Natural killer cell (primary cell): ENCODE measurements at places on chromosomes 3 and 15. TPM values are rescaled to one million over a fixed set of nuclear protein-coding genes. Genes with fewer than 3 reads are reported as not detected.

GRCh38 chr15:90820481-90820880 is 47.9 kb upstream of the FURIN start:
- no peak overlapping the region for H3K4me3 ChIP-seq
- no peak for DNase-seq
- H3K36me3 ChIP-seq: no peaks in the 10 kb centered on the region
- H3K27ac ChIP-seq: peak overlapping the region; percentile 79
- no peaks in the 10 kb centered on the region for H3K27me3 ChIP-seq
- H3K4me1 ChIP-seq: peaks cover 59% of the 10 kb centered on the region

DNA sequence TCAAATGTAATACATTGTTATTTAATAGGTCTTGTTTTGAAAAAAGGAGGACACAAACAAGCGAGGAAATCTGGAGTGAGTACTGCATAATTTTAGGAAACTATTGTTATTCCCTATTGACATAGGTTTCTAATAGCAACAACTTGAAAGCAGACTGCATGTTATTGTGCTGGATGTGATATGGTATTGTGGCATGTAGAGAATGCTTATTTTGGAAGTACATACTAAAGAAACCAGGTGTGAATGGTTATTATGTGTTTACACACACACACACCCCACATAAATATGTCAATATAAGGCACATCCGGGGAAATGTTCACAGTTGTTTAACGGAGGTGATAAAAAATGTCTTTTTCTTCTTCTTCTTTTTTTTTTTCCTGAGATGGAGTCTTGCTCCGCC is 5.9 kb upstream of the MORF4L1 start:
- no peak overlapping the region for H3K27ac ChIP-seq
- no peaks in the 10 kb centered on the region for H3K27me3 ChIP-seq
- DNase-seq: no peak
- no peaks in the 10 kb centered on the region for H3K4me1 ChIP-seq
- H3K36me3 ChIP-seq: no peaks in the 10 kb centered on the region

- H3K36me3 ChIP-seq: no peaks in the 10 kb centered on the region
- no peak for DNase-seq
- no peak overlapping the region for H3K27ac ChIP-seq
- H3K4me1 ChIP-seq: no peaks in the 10 kb centered on the region
Measured at GRCh38 chr3:123655400-123655799, 70.5 kb upstream of the HACD2 start.

DNA sequence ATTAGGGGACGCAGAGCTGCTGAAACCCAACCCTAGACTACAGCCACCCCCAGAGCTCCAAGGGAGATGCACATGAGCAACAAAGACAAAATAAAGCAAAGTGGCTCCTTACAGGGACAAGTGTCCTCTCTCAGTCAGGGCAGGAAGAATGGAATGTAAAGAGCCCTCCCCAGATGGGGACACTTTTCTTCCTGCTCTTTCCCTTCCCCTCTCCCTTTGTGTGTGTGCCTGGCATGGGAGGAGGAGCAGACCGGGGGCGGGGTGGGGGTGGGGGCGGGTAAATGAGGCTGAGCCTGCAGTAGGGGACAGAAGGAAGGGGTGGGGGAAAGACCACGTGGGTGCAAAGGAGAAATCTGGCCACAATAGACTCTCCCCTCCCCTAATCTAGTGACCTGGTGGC is 37.4 kb downstream of the ACAA1 start:
- H3K27me3 ChIP-seq: no peaks in the 10 kb centered on the region
- no peaks in the 10 kb centered on the region for H3K36me3 ChIP-seq
- no peak overlapping the region for H3K4me3 ChIP-seq
- no peaks in the 10 kb centered on the region for H3K4me1 ChIP-seq
- H3K27ac ChIP-seq: no peak overlapping the region

DNA sequence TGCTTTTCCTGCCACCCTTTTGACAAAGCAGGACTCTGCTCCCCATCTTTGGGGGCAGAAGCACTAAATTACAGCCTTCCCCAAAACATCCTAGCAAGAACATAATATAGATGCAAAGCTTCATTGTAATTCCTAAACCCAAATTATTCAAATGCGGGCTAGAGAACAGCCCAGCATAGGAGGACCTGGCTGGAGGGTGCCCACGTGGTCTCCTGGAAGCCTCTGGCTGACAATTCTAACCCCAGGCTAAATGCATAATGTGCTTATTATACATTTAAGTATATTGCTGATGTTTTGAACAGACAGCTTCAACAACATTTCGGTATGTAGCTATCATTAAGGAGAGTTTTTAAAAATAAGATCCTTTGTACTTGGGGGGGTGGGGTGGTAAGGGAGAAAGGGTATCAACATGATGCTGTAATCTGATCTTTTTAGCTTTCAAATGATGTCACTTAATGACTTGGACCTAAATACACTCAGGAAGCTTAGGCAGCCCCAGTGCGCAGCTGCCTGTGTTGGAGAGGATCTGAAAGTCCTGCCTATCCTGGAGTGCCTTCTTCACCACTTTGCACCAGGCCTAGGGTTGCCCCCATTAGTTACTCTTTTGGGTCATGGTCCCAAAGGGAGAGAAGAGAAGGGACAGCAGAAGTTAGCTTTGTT is 57.2 kb upstream of the USP3 start:
- H3K4me3 ChIP-seq: no peak overlapping the region
- H3K27me3 ChIP-seq: no peaks in the 10 kb centered on the region
- no peak overlapping the region for H3K27ac ChIP-seq
- no peaks in the 10 kb centered on the region for H3K36me3 ChIP-seq
- H3K4me1 ChIP-seq: no peaks in the 10 kb centered on the region

TMEM45A gene
- total RNA-seq: 0.49 TPM

ROPN1B gene
- not detected for total RNA-seq
